CD4-positive, alpha-beta T cell (primary cell): ENCODE measurements at places on chromosomes 3 and 15. TPM values are rescaled to one million over a fixed set of nuclear protein-coding genes. Genes with fewer than 3 reads are reported as not detected.

GRCh38 chr15:47737477-47737876 is 20.2 kb downstream of the SEMA6D start:
- no peak for DNase-seq
- H3K27ac ChIP-seq, result no peak overlapping the region
- H3K4me3 ChIP-seq, result no peak overlapping the region
- no peaks in the 10 kb centered on the region for H3K27me3 ChIP-seq

DNA sequence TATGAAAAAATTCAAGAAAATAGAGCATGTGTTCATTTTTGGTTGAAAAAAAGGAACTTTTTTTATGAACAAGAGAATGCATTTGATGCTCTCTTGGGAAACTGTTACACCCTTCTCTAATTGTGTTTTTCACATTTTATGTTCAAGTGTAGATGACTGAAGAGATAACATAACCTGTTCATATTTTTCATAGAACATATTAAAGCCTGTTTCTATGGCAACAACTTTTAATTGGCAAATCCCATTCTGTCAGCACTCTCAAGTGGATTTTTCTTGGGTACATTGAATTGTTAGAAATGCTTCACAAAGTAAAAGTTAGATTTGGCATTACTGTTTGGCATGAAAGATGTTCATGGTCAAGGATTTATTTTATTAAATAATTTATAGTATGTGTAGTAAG is 117.5 kb downstream of the MBNL1 start:
- peaks cover 22% of the 10 kb centered on the region for H3K4me1 ChIP-seq
- H3K36me3 ChIP-seq, result peaks cover 44% of the 10 kb centered on the region
- no peak for DNase-seq

GRCh38 chr3:45691842-45692241 is 2.6 kb downstream of the SACM1L start:
- H3K4me3 ChIP-seq, result no peak overlapping the region
- H3K36me3 ChIP-seq, result peaks cover 29% of the 10 kb centered on the region
- peaks cover 58% of the 10 kb centered on the region for H3K4me1 ChIP-seq
- no peak overlapping the region for H3K27ac ChIP-seq
- H3K27me3 ChIP-seq, result no peaks in the 10 kb centered on the region

DNA sequence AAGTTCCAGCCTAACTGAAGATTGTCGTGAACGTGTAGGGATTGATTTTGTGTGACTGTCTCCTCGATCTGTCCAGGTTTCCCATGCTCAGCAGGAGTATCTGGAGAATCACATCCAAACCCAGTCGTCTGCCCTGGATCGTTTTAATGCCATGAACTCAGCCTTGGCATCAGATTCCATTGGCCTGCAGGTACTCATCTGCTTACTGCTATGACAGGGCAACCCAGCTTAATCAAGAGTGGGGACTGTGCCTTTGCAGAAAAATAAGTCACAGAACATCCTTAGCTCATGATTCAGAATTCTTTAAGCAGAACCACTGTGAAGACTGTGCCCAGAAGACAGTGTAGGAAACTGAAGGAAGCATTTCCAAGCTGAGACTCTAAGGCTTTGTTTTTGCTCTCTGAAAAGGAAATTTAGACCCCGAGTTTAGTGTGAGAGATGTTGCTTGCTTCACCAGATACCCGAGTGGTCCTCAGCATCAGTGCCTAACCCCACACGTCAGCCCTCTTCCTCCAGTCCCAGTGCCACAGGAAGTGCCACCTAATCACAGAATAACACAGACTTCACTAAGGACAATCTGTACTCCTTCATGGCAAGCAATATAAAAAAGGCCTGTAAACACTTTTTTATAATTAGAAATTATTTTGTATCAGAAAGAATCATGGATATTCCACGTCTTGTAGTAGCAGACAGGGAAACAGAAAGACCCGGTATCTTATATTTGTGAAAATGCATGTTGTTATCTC is 34.2 kb downstream of the MYZAP start:
- no peak for DNase-seq
- H3K4me1 ChIP-seq, result no peaks in the 10 kb centered on the region
- no peaks in the 10 kb centered on the region for H3K27me3 ChIP-seq
- H3K27ac ChIP-seq, result no peak overlapping the region

GOLGA8G gene
- not detected for total RNA-seq

SUCNR1 gene
- total RNA-seq, result not detected

LRRIQ4 gene
- not detected for total RNA-seq
